ENCODE measurements at places on chromosomes 7 and 10.

GRCh38 chr7:1943933-1944618, 274.0 kb downstream of the ELFN1 start:
- no peak for DNase-seq
- H3K27me3 ChIP-seq: no peaks in the 10 kb centered on the region
- H3K36me3 ChIP-seq: no peaks in the 10 kb centered on the region
- peaks cover 26% of the 10 kb centered on the region for H3K4me1 ChIP-seq
- no peak overlapping the region for H3K4me3 ChIP-seq
- H3K27ac ChIP-seq: no peak overlapping the region

DNA sequence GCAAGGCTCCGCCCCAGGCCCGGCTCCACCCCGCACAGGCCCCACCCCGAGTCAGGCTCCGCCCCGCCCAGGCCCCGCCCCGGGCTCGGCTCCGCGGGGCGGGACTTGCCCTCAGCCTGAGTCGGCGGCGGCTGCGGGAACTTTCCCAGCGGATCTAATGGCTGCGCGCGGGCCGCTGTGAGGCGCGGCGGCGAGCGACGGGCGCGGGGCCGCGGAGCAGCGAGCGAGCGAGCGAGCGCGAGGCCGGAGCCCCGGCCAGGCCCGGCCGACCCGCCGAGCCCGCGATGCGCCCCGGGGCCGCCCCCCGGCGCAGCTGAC, at the start of gene INPP5A:
Gene INPP5A, plus strand, starts transcription at position 104 of the 318 bp plus-strand sequence. CDS start 310 bp downstream, outside the sequence.
- H3K36me3 ChIP-seq: no peaks in the 10 kb centered on the region
- H3K27me3 ChIP-seq: no peaks in the 10 kb centered on the region
- H3K27ac ChIP-seq: peak within 1 kb of the TSS; percentile 97
- H3K4me3 ChIP-seq: peak within 1 kb of the TSS; percentile 87
- H3K4me1 ChIP-seq: peaks cover 66% of the 10 kb centered on the region

DNA sequence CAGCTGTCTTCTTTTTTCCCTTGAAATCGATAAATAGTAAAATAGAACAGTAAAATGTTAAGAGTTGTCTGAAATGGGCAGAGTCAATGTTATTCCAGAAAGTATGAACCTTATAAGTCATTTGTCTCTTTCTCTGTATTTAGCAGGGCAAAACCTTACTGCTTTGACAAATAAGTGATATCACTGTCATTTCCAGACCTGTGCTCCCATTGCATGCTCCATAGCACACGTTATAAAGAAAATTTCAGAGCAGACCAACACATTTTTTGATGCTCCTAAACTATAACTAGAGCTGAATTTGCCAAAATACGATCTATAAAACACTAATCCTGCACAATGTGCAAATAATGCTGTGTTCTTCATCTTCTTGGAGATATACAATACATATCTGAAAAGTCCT, 1.1 kb downstream of the A1CF start:
- no peaks in the 10 kb centered on the region for H3K36me3 ChIP-seq
- H3K4me1 ChIP-seq: no peaks in the 10 kb centered on the region
- H3K27ac ChIP-seq: no peak overlapping the region
- DNase-seq: no peak

DNA sequence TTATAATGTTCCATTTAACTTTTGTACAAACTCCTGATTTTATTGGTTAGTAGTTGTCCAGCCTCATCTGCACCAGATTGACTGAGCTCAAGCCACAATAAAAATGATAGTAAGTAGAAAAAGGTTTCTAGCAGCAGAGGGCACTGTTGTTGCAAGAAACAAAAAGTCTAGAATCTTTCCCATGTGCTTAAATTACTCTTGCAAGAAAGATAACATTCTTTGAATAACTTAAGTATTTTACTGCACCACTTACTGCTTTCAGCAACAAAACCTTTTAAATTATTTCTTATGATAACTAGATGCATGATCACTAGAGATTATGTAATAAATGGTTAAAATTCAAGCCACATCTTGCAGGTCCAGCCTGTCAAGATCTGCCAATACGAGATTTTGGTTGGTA, 27.0 kb downstream of the LMOD2 start:
- H3K27me3 ChIP-seq: no peaks in the 10 kb centered on the region
- H3K36me3 ChIP-seq: peaks cover 5% of the 10 kb centered on the region
- DNase-seq: no peak
- H3K4me3 ChIP-seq: no peak overlapping the region

DNA sequence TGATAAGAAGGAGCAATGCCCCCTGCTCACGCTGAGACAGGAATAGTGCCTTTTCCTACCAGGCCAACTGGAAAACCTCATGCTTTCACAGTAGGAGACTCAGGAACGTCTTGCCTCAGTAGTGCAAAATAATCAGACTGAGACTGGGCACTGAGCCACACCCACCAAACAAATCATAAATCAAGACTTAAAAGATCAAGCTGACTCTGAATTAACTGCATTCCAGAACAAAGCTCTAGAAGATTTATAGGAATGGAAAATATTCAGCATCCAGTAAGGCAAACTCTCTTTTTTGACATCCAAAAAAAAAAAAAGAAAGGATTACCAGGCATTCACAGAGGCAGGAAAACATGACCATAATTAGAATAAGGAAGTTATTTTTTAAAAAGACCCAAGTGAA, 30.5 kb upstream of the SLC18A3 start:
- no peak overlapping the region for H3K27ac ChIP-seq
- H3K36me3 ChIP-seq: no peaks in the 10 kb centered on the region
- no peaks in the 10 kb centered on the region for H3K4me1 ChIP-seq
- H3K4me3 ChIP-seq: no peak overlapping the region

GRCh38 chr10:111077785-111078504, 1.1 kb downstream of the ADRA2A start:
- DNase-seq: peak; percentile 50
- no peaks in the 10 kb centered on the region for H3K36me3 ChIP-seq
- H3K4me3 ChIP-seq: peak overlapping the region; percentile 49
- peaks cover 33% of the 10 kb centered on the region for H3K27me3 ChIP-seq

DNA sequence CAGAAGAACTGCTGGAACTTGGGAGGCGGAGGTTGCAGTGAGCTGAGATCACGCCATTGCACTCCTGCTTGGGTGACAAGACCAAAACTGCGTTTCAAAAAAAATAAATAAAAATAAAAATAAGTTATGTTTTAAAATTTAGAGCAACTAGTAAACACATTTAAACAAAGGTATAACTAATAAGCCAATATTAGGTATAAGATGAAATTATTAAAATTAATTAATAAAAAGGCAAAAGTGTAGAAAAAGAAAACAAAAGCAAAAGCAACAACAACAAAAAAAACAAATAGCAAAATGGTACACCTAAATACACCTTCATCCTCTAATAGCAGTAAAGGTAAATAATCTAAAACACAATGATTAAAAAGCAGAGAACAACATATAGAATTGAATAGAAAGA, 6.2 kb upstream of the OR6B1 start:
- H3K27me3 ChIP-seq: no peaks in the 10 kb centered on the region
- no peak overlapping the region for H3K27ac ChIP-seq
- no peak for DNase-seq
- H3K4me1 ChIP-seq: peaks cover 25% of the 10 kb centered on the region
- H3K4me3 ChIP-seq: no peak overlapping the region

GRCh38 chr7:99974681-99975080, 1.1 kb downstream of the AZGP1 start:
- no peak overlapping the region for H3K27ac ChIP-seq
- no peaks in the 10 kb centered on the region for H3K27me3 ChIP-seq
- H3K4me3 ChIP-seq: no peak overlapping the region
- DNase-seq: no peak

- no peak for DNase-seq
- no peak overlapping the region for H3K27ac ChIP-seq
These were observed 147.1 kb upstream of the GHITM start for GRCh38 chr10:83991986-83992753.

GRCh38 chr10:7406712-7407333, 4.0 kb downstream of the SFMBT2 start:
- peak overlapping the region; percentile 81 for H3K27ac ChIP-seq
- H3K4me1 ChIP-seq: peaks cover 55% of the 10 kb centered on the region
- peak overlapping the region; percentile 89 for H3K4me3 ChIP-seq
- no peaks in the 10 kb centered on the region for H3K36me3 ChIP-seq

DNA sequence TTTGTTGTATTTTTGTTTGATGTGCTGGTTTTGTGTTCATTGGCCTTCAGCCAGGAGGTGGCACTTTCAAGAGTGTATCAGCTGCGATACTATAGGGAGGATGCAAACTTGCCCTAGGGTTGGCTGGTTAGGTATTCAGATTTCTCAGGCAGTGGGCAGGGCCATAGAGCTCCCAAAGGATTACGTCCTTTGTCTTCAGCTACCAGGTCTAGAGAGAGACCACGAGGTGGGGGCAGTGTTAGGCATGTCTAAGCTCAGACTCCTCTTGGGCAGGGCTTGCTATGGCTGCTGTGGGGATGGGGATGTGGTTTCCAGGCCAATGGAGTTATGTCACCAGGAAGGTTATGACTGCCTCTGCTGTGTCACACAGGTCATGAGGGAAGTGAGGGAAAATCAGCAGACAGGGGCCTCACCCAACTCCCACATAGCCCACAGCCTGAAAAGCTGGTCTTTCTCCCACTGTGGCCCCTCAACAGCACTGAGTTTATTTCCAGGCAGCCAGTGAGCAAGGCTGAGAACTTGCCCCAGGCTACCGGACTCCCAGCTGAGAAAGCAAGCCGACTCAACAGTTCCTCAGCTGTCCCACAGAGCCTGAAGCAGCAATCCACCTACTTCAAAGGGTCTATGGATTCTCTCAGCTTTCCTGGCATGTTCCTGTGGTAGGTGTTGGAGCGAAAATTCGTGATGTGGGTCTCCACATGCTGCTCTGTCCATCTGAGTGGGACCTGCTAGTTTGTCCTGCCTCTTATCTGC, 227.4 kb upstream of the COBL start:
- no peaks in the 10 kb centered on the region for H3K27me3 ChIP-seq
- H3K4me3 ChIP-seq: no peak overlapping the region
- DNase-seq: peak; percentile 79
- no peaks in the 10 kb centered on the region for H3K4me1 ChIP-seq
